ENCODE measurements at places on chromosomes 16 and 17.

DNA sequence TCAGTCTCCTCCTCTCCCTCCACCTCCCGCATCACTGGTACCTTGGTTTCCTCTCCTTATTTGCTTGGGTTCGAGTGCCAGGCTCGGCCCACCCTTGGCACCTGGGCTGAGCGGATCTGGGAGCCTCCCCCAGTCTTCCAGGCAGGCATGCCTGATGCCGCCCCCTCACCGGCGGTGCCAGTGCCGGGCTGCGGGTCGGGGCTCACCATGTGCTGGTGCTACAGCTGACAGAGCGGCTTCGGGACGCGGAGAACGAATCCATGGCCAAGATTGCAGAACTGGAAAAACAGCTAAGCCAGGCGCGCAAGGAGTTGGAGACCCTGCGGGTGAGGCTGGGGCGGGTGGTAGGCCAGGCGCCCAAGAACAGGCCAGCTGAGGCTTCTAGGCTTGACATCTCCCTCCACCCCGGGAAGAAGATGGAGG, 19.2 kb downstream of the FMNL1 start:
- DNase-seq = no peak

GRCh38 chr16:10383626-10384025, 2.2 kb upstream of the ATF7IP2 start:
- no peak for DNase-seq

- DNase-seq = no peak
These were observed 70.8 kb downstream of the SNX11 start for GRCh38 chr17:48178317-48178716.

GRCh38 chr17:50102164-50102991, 7.2 kb downstream of the PDK2 start:
- DNase-seq = no peak

DNA sequence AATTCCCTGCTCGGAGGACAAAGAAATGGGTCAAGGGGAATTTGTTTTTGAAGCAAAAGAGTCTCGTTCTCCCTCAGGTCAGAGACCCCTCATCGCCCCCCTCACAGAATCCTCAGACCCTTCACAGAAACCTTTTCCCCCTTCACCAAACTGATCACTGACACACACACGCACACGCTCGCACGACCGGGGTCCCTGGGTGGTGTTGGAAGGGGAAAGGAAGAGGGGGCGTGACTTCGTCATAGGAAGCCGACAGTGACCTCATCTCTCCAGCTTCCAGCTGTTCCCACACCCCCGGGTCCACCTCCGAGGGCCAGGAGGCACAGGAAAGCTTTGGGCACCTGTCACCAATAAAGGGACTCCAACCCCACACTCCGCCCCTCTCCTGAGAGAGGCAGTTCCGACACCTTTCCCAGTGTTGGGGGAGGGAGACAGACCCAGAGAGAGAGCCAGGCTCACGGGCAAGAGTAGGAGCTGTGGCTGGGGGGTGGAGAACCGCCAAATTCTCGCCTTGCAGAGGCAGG, 1.2 kb downstream of the ASGR1 start:
- no peak for DNase-seq

GRCh38 chr16:69477546-69477945, 53.1 kb downstream of the CYB5B start:
- DNase-seq = no peak

- DNase-seq = no peak
These were observed 2.2 kb downstream of the MYO19 start for GRCh38 chr17:36532435-36532975.

DNA sequence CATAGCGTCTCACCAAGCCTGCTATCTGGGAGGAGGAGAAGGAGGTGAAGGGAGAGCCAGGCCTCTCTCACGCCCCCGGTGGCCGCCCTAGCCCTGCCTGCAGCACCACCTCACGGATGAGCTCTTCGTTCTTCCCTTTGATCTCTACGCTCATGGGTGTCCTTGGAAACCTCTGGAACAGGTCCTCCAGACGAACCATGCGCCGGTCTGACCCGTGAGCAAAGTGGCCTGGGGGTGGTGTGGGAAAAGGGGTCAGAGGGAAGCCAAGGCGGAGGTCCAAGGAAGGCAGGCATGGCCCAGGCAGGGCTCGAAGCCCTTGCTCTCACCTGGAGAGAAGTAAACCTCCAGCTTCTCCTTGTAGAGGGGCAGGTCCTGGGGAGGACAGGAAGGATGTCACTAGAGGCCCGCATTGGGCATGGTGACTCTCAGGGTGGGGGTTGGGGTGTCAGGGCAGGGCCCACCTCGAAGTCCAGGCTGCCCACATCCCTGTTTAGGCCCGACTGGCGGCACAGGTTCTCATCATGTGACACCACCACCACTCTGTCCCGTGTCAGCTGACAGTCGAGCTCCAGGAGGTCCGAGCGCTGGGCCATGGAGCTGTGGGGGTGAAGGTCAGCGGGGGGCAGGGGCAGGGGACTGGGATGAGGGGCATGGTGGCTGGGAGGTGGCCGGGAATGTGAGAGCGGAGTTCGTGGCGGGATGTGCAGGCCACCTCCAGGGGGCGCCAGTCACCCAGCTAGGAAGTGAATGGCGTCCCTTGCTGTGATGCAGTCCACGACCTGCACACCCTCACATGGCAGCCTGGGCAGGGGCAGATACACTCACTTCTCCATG, 923 bp downstream of the GDPD3 start:
- DNase-seq = no peak

DNA sequence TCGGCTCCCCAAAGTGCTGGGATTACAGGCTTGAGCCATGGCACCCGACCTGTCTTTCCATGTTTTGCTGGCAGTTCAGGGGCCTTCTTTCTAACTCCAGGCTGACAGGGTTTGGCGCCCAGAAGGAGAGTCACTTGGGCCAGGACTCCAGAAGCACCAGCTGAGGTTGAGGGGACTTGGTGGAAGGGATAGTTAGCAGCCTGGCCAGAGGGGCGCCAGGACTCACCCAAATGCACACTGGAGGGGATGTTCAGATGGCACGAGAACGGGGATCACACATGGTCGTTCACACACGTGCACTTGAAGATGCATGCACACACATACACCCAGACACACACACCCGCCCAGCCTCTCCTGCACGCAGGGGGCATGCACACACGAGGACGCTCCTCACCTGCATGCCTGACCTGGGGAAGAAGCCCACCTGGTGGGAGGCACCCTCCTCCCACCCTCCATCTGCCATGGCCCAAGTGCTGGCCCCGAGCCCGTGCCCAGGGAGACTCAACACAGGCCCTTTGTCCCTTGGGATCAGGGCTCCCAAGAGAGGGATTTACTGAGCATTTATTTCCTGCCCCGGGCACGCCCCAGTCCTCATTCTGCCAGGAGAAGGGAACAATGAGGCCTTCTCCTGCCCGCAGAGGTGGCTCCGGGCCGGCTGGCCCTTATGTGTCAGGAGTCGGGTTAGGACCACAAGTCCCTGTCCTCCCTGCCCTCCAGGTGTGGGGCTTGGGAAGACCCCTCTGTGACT, 2.3 kb upstream of the PRSS21 start:
- no peak for DNase-seq

- DNase-seq = no peak
These were observed 35.6 kb upstream of the IRF8 start for GRCh38 chr16:85863384-85863774.
